Stimulated activated naive B cell treated with anti-CD40 and anti-IgM and Interleukin-4, amounts not matched to agents 10 μg/mL and 1 μg/mL and 100 μg/mL, for 72 hours (primary cell): ENCODE measurements at places on chromosomes 3 and 15.
A peak's percentile ranks its signal among the peaks of the same experiment; 100 is the strongest.

DNA sequence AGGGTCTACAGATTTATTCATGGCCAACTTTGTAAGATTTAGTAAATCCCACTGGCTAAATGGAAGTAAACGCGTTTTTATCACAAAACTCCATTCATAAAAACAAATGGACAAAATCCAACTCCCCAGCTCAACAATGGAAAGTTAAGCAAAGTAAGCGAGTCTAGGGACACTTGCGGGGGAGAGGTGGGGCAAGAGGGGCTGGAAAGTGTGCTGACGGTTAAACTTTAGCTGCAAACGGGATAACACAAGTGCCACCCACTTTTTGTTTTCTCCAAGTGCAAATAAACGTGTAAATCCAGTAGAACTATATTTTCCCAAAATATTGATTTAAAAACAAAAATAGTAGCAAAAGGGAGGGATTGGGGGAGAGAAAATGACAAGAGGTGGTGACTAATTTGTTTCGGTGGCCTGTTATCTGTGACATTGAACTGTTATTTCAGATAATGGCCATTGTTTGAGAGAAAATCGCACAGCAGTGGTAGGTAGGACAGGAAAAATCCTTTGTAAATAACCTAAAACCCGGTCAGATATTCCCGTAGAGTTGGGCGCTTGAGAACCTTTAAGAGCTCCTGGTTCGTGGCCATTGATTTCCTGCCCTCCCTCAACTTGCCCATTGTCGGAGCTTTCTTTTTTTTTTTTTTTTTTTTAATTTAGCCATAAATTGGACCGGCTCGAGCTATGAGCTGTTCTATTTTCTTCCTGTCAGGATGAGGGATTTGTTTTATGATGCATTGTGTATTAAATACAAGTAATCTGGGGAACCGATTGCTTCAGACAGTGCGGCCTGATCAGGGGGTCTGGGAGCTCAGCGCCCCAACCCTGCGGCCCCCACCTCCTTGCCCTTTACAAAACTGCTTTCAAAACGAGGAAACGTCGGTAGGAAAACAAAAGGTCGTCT lies 514.8 kb downstream of the MECOM start:
- H3K27ac ChIP-seq: peak overlapping the region; percentile 51
- H3K4me1 ChIP-seq: peaks cover 28% of the 10 kb centered on the region
- DNase-seq: no peak
- peaks cover 50% of the 10 kb centered on the region for H3K27me3 ChIP-seq
- no peaks in the 10 kb centered on the region for H3K36me3 ChIP-seq
- H3K4me3 ChIP-seq: peak overlapping the region; percentile 71

- peak overlapping the region; percentile 54 for H3K4me3 ChIP-seq
- H3K36me3 ChIP-seq: no peaks in the 10 kb centered on the region
- H3K27ac ChIP-seq: no peak overlapping the region
- no peak for DNase-seq
These were observed 63.6 kb downstream of the LINGO1 start for GRCh38 chr15:77568973-77569728.

DNA sequence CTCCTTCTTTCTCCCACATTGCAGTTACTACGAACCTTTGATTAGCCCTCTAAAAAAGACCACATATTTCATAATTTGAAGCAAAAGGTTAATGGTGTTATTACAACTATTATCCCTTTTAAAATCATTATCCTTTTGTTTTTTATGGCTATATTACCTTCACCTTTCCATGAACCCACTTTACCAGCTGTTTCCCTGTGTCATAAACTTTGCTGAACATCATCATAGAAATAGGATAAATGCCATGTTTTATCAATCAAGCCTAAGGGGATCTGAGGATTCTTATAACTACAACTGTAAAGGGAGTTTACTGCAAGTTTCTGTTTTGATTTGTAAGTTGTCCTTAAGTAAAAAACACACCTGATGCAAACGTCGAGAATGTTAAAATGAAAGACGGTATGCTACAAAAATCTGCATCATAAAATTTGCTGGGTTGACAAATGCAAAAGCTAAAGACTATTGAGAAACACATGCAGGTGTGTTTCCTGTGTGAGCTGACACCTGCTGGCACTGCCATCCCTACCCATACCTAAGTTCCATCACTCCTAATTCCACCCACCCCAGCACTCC lies 39.1 kb upstream of the ARRDC4 start:
- no peak overlapping the region for H3K27ac ChIP-seq
- H3K27me3 ChIP-seq: peaks cover 7% of the 10 kb centered on the region
- no peaks in the 10 kb centered on the region for H3K4me1 ChIP-seq
- no peak overlapping the region for H3K4me3 ChIP-seq
- DNase-seq: no peak
- no peaks in the 10 kb centered on the region for H3K36me3 ChIP-seq

- H3K36me3 ChIP-seq: no peaks in the 10 kb centered on the region
- H3K27ac ChIP-seq: peak overlapping the region; percentile 43
- H3K4me3 ChIP-seq: no peak overlapping the region
- no peaks in the 10 kb centered on the region for H3K27me3 ChIP-seq
- DNase-seq: no peak
- H3K4me1 ChIP-seq: peaks cover 26% of the 10 kb centered on the region
These were observed 5.7 kb upstream of the MAPK6 start for GRCh38 chr15:52013151-52013791.

- peaks cover 3% of the 10 kb centered on the region for H3K36me3 ChIP-seq
- H3K27me3 ChIP-seq: no peaks in the 10 kb centered on the region
- no peak overlapping the region for H3K4me3 ChIP-seq
- H3K27ac ChIP-seq: no peak overlapping the region
- no peak for DNase-seq
These were observed 142.7 kb downstream of the THRB start for GRCh38 chr3:24351779-24352469.

DNA sequence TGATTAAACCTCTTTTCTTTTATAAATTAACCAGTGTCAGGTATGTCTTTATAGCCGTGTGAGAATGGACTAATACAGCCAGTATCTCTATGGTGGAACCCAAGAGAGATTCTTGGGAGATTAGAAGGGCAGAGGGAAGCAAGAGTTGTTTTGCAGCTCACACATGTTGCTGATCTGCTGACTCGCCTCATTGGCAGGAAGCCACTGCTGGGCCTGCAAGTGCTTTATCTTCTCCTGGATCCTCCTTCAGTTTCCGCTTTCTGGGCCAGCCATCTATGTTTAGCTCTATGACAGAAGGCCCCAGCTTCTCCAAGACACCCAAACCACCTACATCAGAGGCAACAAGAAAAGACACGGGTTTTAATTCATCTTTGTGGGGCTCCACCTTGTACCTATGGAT lies 23.4 kb upstream of the GALNT15 start:
- no peaks in the 10 kb centered on the region for H3K4me1 ChIP-seq
- no peaks in the 10 kb centered on the region for H3K36me3 ChIP-seq
- H3K4me3 ChIP-seq: no peak overlapping the region

- DNase-seq: no peak
- no peak overlapping the region for H3K27ac ChIP-seq
These were observed 186.1 kb downstream of the OTOL1 start for GRCh38 chr3:161682715-161683114.

- H3K4me1 ChIP-seq: peaks cover 11% of the 10 kb centered on the region
- H3K27me3 ChIP-seq: no peaks in the 10 kb centered on the region
- H3K36me3 ChIP-seq: peaks cover 39% of the 10 kb centered on the region
- H3K27ac ChIP-seq: peak overlapping the region; percentile 99
- H3K4me3 ChIP-seq: peak overlapping the region; percentile 94
These were observed 985 bp downstream of the LCMT2 start for GRCh38 chr15:43329217-43329959.

DNA sequence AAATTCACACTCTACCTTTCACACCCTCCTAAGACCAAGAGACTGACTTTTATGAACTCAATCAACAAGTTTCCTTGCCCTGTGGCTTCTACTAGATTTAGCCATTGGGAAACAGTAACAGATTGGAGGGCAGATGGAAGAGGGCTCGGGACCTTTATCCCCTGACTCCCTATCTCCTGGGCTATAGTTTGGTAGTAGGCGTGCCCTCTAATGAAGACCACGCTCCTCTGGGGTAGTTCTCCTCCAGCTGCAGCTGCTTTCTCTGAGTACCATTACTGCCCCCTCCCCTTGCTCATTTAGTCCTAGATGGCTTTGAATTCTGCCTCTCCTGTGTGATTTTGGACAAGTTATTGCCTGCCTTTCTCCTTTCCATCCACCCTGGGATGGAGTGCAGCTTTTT lies 33.3 kb downstream of the FMN1 start:
- H3K4me1 ChIP-seq: peaks cover 10% of the 10 kb centered on the region
- H3K36me3 ChIP-seq: no peaks in the 10 kb centered on the region
- no peak overlapping the region for H3K27ac ChIP-seq
- no peak overlapping the region for H3K4me3 ChIP-seq
- no peak for DNase-seq
- peaks cover 28% of the 10 kb centered on the region for H3K27me3 ChIP-seq

- peaks cover 52% of the 10 kb centered on the region for H3K36me3 ChIP-seq
- H3K4me1 ChIP-seq: peaks cover 35% of the 10 kb centered on the region
- peak overlapping the region; percentile 47 for H3K27ac ChIP-seq
- no peaks in the 10 kb centered on the region for H3K27me3 ChIP-seq
These were observed 17.1 kb downstream of the PAK2 start for GRCh38 chr3:196756732-196757131.

DNA sequence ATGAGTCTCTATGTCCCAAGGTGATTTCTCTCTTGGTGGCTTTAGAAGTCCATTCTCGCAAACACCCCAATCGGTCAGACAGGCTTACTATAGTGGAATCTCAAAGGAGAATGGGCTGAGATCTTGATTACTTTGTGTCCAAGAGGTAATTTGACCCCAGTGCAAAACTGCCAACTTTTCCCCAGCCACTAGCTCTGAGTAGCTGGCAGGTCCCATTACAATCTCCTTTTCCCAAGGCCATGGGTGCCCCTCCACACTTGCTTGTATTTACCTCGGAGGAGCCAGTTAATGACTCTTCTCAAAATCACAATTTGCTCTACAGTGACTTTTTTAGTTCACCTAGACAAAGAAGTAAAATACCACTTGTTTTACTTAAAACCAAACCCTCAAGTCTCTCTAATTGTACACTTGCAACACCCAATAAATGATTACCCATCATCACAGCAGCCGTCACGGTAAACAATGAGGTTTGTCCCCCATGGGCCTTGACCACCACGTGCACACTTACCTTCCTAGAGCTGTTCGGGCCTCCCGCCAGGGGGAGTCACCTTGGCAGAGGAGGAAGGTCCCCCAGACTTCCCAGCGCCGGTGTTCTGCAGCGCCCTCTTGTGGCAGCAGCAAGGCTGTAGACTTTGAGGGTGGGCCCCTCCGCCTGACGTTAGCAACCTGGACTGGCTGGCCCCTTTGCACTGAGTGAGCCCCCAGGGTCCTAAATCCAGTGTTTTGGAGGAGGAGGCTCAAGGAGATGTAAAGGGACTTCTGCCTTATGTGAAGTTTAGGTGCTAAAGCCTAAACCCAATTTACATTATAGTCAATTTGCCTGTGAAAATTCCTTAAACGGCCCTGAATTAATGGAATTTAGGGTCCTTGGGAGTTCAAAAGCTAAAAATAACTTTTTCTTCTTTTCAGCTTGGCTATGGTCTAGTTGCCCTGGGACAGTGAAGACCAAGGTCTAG lies 18.7 kb upstream of the HDAC11 start:
- DNase-seq: peak; percentile 54
- no peak overlapping the region for H3K4me3 ChIP-seq
- peaks cover 23% of the 10 kb centered on the region for H3K27me3 ChIP-seq
- no peaks in the 10 kb centered on the region for H3K36me3 ChIP-seq
- peaks cover 6% of the 10 kb centered on the region for H3K4me1 ChIP-seq
- peak overlapping the region; percentile 28 for H3K27ac ChIP-seq

GRCh38 chr3:86554383-86554782 lies 436.6 kb downstream of the VGLL3 start:
- no peak overlapping the region for H3K4me3 ChIP-seq
- DNase-seq: no peak
- H3K36me3 ChIP-seq: no peaks in the 10 kb centered on the region
- no peaks in the 10 kb centered on the region for H3K4me1 ChIP-seq
- no peak overlapping the region for H3K27ac ChIP-seq

DNA sequence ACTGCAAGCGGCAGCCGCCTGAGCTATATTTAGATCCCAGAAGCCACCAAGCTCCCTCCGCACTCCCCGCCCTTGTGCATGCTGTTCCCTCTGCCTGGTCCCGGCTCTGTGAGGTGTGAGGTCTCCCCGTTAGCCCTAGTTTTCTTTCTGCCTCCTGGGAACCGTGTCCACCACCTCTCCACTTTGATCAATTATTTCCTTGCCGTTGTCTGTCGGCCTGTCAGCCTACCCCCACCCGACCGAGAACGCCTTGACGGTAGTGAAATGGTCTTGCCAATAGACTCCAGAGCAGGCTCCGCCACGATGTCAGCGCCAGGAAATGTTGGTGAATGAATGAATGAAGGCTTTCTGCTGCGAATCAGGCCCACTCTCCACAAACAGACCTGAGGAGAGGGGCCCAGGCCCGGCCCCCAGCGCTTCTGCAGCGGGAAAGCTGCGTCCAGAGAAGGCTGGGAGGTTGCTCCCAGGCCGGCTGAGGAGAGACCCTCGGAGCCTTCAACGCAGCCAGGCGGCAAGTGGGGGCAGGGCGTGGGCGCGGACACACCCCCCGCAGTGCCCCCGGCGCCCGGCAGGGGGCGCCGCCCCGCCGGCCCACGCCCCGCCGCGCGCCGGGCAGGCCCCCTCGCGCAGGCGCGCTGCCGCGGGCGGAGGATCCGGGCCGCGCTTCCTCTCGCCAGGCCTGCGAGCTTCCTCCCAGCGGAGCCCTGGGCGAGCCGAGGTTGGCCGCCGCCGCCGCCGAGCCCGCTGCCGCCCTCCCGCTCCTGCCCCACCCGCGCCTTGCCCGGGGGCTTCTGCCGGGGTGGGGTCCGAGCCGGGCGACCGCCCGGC lies at the start of gene CSK:
CSK (plus strand) TSS at position 650 of the 828 bp plus-strand sequence. CDS start 16,218 bp downstream, outside the sequence.
- peak within 1 kb of the TSS; percentile 98 for H3K4me3 ChIP-seq
- H3K4me1 ChIP-seq: peaks cover 77% of the 10 kb centered on the region
- DNase-seq: peak; percentile 76
- H3K27me3 ChIP-seq: no peaks in the 10 kb centered on the region

GRCh38 chr3:65685621-65686235 lies 353.0 kb downstream of the MAGI1 start:
- no peaks in the 10 kb centered on the region for H3K4me1 ChIP-seq
- no peak overlapping the region for H3K4me3 ChIP-seq
- no peak overlapping the region for H3K27ac ChIP-seq
- H3K36me3 ChIP-seq: no peaks in the 10 kb centered on the region
- no peak for DNase-seq

GRCh38 chr3:195899701-195900435 lies 8.5 kb downstream of the TNK2 start:
- peaks cover 86% of the 10 kb centered on the region for H3K4me1 ChIP-seq
- H3K36me3 ChIP-seq: peaks cover 9% of the 10 kb centered on the region
- DNase-seq: no peak

GRCh38 chr3:143848704-143849103 lies 436 bp upstream of the SLC9A9 start:
- peaks cover 2% of the 10 kb centered on the region for H3K36me3 ChIP-seq
- peaks cover 29% of the 10 kb centered on the region for H3K4me1 ChIP-seq
- H3K27ac ChIP-seq: peak overlapping the region; percentile 96

GRCh38 chr3:101950510-101950909 lies 101.2 kb downstream of the NFKBIZ start:
- peak overlapping the region; percentile 26 for H3K27ac ChIP-seq
- peaks cover 5% of the 10 kb centered on the region for H3K36me3 ChIP-seq
- H3K4me1 ChIP-seq: peaks cover 49% of the 10 kb centered on the region
- H3K4me3 ChIP-seq: no peak overlapping the region
- H3K27me3 ChIP-seq: no peaks in the 10 kb centered on the region
